ENCODE measurements at places on chromosomes 4 and X. TPM values are rescaled to one million over a fixed set of nuclear protein-coding genes. Genes with fewer than 3 reads are reported as not detected.

GRCh38 chr4:103019308-103020124 is at the start of gene SLC9B1:
Gene SLC9B1 (minus strand): TSS chr4:103019705. CDS start chr4:102991711, 27,994 bp downstream.
- no peaks in the 10 kb centered on the region for H3K36me3 ChIP-seq
- H3K4me1 ChIP-seq, result no peaks in the 10 kb centered on the region
- H3K4me3 ChIP-seq, result peak within 1 kb of the TSS; percentile 57
- H3K27ac ChIP-seq, result peak within 1 kb of the TSS; percentile 98

DNA sequence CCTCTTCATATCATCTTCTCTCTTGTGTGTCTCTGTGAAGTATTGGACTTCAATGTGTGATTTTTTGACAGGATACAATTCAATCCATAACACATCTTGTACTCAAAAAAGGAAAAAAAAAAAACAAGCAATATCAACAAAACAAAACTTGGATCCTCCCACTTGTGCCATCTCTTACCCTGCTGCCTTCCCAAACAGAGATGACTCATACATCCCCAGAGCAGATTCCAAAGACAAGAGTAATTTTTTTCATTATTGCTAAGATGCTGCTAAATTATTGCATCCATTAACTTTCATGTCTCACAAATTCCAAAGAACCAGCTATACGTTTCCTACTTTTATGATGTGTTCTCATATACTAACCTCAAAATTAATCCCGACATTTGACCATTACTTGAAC is 479.2 kb downstream of the GBA3 start:
- H3K27ac ChIP-seq, result no peak overlapping the region
- H3K4me1 ChIP-seq, result no peaks in the 10 kb centered on the region
- no peaks in the 10 kb centered on the region for H3K36me3 ChIP-seq
- no peak for DNase-seq
- no peak overlapping the region for H3K4me3 ChIP-seq

GRCh38 chrX:50874876-50875275 is 35.7 kb upstream of the BMP15 start:
- H3K36me3 ChIP-seq, result no peaks in the 10 kb centered on the region
- H3K4me3 ChIP-seq, result no peak overlapping the region
- no peak for DNase-seq

GRCh38 chr4:87977521-87978278 is 2.2 kb downstream of the SPP1 start:
- no peaks in the 10 kb centered on the region for H3K27me3 ChIP-seq
- H3K27ac ChIP-seq, result no peak overlapping the region
- no peak overlapping the region for H3K4me3 ChIP-seq
- DNase-seq, result no peak
- H3K36me3 ChIP-seq, result no peaks in the 10 kb centered on the region

DNA sequence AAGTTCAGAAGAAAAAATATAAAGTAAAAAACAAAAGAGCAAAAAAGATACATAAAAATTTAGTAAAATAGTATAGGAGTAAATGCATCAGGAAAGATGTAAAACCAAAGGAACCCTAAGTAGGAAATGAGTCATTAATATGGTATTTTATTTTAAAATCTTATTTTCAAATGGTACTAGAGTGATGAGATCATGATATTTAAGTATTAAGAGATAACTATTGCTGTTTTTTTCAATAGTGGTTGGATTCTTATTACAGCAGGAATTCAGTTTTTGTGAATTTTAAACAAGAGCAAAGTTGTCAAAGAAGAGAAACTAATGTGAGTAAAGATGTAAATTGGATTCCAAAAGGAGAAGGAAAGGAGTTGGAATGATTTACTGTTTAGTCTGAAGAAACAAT is 20.0 kb downstream of the EMCN start:
- no peak overlapping the region for H3K27ac ChIP-seq
- DNase-seq, result no peak
- H3K4me1 ChIP-seq, result no peaks in the 10 kb centered on the region
- no peak overlapping the region for H3K4me3 ChIP-seq
- no peaks in the 10 kb centered on the region for H3K36me3 ChIP-seq

GRCh38 chr4:147727476-147728028 is 4.3 kb upstream of the ARHGAP10 start:
- H3K27me3 ChIP-seq, result no peaks in the 10 kb centered on the region
- no peaks in the 10 kb centered on the region for H3K4me1 ChIP-seq
- H3K36me3 ChIP-seq, result no peaks in the 10 kb centered on the region
- no peak overlapping the region for H3K27ac ChIP-seq
- DNase-seq, result no peak

GRCh38 chr4:94472056-94472826 is 20.5 kb downstream of the PDLIM5 start:
- DNase-seq, result no peak
- H3K27me3 ChIP-seq, result no peaks in the 10 kb centered on the region
- no peaks in the 10 kb centered on the region for H3K36me3 ChIP-seq
- no peak overlapping the region for H3K4me3 ChIP-seq

DNA sequence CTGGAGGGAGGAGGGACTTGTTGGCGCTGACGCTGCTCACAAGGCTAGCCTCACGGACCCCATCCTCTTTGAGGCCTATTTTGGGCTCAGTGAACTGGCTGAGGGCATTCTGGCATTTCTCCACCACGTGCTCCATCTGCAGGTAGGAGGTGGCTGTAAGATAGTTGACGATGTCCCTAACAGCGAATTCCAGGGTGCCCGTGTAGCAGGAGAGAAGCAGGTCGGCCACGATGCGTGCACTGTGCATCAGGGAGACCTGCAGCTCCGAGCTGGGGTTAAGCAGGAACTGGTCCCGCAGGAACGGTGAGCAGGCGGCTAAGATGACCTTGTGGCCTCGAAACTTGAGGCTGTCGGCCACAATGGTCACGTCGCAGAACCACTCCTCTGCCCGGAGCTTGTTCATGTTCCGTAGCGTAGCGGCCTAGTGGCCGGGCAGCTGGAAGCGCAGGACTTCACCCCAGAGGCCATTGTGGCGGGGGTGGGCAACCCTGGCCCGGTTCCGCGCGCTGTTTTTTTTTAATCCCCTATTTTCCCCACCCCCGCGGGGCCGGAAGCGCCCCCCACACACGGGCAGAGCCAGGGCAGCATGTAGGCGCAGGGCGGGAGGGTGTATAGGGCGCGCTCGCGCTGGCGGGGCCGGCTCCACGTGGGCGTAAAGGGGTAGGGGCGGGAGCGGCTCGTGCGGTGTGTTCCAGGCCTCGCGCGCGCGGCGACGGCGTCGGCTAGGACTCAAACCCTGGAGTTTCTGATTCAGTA is 73.2 kb downstream of the UBE2K start:
- H3K27ac ChIP-seq, result no peak overlapping the region
- no peaks in the 10 kb centered on the region for H3K4me1 ChIP-seq
- no peak for DNase-seq
- H3K36me3 ChIP-seq, result peaks cover 63% of the 10 kb centered on the region

DNA sequence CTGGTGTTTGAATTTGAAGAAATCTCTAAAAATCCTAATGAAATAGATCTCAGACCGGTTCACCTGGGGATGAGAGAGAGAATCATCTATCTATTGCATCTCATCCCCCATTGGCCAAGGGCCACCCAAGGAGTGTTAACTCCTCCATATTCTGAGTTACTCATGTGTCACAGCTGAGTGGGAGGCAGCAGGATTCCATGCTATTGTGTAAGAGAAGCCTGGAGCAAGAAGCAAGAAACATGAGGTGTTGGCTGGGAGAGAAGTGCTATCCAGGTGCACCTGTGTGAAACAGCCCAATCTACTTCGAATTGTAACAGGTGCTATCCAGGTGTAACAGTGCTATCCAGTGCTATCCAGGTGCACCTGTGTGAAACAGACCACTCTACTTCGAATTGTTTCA is 150.3 kb upstream of the MAOA start:
- no peaks in the 10 kb centered on the region for H3K4me1 ChIP-seq
- no peaks in the 10 kb centered on the region for H3K36me3 ChIP-seq
- H3K4me3 ChIP-seq, result no peak overlapping the region
- H3K27ac ChIP-seq, result no peak overlapping the region
- DNase-seq, result no peak

GRCh38 chr4:111937368-111937767 is 207.9 kb upstream of the FAM241A start:
- H3K4me3 ChIP-seq, result no peak overlapping the region
- H3K36me3 ChIP-seq, result no peaks in the 10 kb centered on the region
- H3K4me1 ChIP-seq, result no peaks in the 10 kb centered on the region
- no peaks in the 10 kb centered on the region for H3K27me3 ChIP-seq
- DNase-seq, result no peak

DNA sequence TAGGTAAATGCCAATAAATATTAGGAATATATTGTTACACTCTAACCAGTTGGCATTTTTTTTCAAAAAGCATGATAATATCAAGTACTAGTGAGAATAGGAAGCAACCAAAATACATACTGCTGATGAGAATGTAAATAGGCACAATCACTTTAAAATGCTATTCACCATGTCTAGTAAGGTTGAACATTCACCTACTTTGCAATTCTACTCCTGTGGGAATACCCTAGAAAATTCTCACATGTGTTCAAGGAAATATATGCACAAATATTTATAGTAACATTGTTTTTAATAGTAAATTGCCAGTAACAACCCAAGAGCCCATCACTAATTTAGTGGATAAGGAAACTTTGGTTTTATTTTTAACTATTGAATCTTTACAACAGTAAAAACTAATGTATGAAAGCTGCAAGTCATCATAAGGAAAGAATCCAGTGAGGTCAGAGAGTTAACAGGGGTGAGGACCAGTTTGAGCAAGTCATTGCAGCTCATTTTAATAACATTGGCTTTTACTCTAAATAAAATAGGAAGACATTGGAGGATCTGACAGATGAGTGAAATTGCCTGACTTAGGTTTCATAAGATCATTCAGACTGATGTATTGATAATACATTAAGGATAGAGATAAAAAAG is 23.6 kb downstream of the FSTL5 start:
- no peaks in the 10 kb centered on the region for H3K27me3 ChIP-seq
- no peak for DNase-seq
- H3K36me3 ChIP-seq, result no peaks in the 10 kb centered on the region
- no peaks in the 10 kb centered on the region for H3K4me1 ChIP-seq
- no peak overlapping the region for H3K4me3 ChIP-seq
- H3K27ac ChIP-seq, result no peak overlapping the region

DNA sequence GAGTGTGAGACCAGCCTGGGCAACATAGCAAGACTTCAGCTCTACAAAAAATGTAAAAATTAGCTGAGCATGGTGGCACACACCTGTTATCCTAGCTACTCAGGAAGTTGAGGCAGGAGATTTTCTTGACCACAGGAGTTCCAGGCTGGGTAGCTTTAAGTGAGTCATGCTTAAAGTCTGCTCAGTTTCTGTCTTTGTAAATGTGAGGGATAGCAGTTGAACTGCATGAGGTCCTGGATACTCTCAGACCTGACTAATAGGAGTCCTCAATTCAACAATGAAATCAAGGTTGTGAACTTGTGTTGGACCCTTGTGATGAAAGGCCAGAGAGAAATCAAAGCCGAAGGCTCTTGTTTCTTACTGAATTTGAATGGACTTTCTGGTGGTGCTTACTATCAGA is 45.2 kb downstream of the STARD8 start:
- H3K4me1 ChIP-seq, result peaks cover 11% of the 10 kb centered on the region
- no peak overlapping the region for H3K4me3 ChIP-seq
- peaks cover 9% of the 10 kb centered on the region for H3K27me3 ChIP-seq
- DNase-seq, result no peak
- H3K27ac ChIP-seq, result peak overlapping the region; percentile 81

GRCh38 chrX:19724409-19724808 is 163.0 kb downstream of the SH3KBP1 start:
- H3K4me3 ChIP-seq, result no peak overlapping the region
- no peaks in the 10 kb centered on the region for H3K36me3 ChIP-seq
- no peaks in the 10 kb centered on the region for H3K4me1 ChIP-seq
- DNase-seq, result no peak
- H3K27me3 ChIP-seq, result no peaks in the 10 kb centered on the region
- no peak overlapping the region for H3K27ac ChIP-seq

DNA sequence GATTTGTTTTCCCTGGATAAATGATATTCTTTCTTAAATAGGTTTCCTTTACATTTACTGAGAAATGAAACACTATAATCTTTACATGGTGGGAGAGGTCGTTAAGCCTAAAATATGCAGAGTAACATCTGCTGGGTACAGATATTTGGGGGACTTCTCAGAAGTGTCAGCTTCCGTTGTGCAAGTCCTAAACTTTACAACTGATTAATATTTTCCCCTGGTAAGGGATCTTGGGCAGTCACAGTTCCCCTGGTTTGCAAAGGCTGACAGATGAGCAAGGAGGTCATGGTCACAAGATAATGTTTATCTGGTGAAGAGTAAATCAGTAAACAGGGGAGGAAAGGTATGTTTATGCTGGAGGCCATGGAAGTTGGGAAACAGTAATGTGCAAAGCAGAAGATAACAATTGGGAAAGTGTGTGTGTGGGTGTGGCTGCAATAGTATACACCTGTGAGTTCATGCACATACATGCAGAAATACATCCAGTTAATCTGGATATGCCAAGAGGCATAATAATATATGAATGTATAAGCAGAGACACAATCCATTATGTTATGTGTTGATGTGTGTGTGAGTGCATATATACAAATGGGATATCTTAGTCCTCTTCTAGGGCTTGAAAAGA is 508.2 kb upstream of the FAM241A start:
- H3K27me3 ChIP-seq, result no peaks in the 10 kb centered on the region
- no peak for DNase-seq
- H3K27ac ChIP-seq, result no peak overlapping the region
- no peaks in the 10 kb centered on the region for H3K4me1 ChIP-seq
- no peaks in the 10 kb centered on the region for H3K36me3 ChIP-seq
- H3K4me3 ChIP-seq, result no peak overlapping the region

- H3K4me1 ChIP-seq, result peaks cover 6% of the 10 kb centered on the region
- no peaks in the 10 kb centered on the region for H3K36me3 ChIP-seq
- no peaks in the 10 kb centered on the region for H3K27me3 ChIP-seq
- H3K27ac ChIP-seq, result peak overlapping the region; percentile 33
Observed at GRCh38 chr4:183838987-183839712, 66.0 kb upstream of the STOX2 start.

GSX2 gene
- total RNA-seq, result 3.3 TPM

SPARCL1 gene
- 312 TPM for total RNA-seq

GPR143 gene
- not detected for total RNA-seq

JCHAIN gene
- total RNA-seq, result 5.1 TPM

NRK gene
- total RNA-seq, result 0.63 TPM

KDR gene
- 70.5 TPM for total RNA-seq
